Central memory CD8-positive, alpha-beta T cell (primary cell): ENCODE measurements at places on chromosomes 3 and 15.

- no peak for DNase-seq
Measured at GRCh38 chr15:28264166-28264565, 57.8 kb downstream of the HERC2 start.

- DNase-seq = no peak
Measured at GRCh38 chr3:184409331-184409926, 29.6 kb downstream of the CHRD start.

DNA sequence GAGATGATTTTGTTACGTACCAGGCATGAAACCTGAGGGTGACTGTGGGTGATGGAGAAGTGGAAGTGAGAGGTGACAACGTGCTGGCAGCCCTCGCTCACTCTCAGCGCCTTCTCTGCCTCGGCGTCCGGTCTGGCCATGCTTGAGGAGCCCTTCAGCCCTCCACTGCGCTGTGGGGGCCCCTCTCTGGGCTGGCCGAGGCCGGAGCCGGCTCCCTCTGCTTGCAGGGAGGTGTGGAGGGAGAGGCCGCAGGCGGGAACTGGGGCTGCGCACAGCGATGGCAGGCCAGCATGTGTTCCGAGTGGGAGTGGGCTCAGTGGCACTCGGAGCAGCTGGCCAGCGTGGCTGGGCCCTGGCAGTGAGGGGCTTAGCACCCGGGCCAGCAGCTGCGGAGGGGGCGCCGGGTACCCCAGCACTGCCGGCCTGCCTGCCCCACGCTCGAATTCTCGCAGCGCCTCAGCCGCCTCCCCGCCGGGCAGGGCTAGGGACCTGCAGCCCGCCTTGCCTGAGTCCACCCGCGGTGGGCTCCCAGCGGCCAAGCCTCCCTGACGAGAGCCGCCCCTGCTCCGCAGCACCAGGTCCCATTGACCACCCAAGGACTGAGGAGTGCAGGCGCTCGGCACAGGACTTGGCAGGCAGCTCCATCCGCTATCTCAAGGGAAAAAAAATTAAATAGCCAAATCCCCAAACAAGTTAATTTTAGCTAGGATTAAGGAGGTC is 29.7 kb upstream of the MYRIP start:
- DNase-seq = no peak

- no peak for DNase-seq
Measured at GRCh38 chr3:167575000-167575600, 78.6 kb downstream of the WDR49 start.

GRCh38 chr3:13158408-13158807 is 85.2 kb upstream of the IQSEC1 start:
- DNase-seq = no peak

- no peak for DNase-seq
Measured at GRCh38 chr3:29922992-29923746, 642.3 kb downstream of the RBMS3 start.

GRCh38 chr3:167876620-167877281 is 141.2 kb downstream of the SERPINI1 start:
- DNase-seq = no peak

DNA sequence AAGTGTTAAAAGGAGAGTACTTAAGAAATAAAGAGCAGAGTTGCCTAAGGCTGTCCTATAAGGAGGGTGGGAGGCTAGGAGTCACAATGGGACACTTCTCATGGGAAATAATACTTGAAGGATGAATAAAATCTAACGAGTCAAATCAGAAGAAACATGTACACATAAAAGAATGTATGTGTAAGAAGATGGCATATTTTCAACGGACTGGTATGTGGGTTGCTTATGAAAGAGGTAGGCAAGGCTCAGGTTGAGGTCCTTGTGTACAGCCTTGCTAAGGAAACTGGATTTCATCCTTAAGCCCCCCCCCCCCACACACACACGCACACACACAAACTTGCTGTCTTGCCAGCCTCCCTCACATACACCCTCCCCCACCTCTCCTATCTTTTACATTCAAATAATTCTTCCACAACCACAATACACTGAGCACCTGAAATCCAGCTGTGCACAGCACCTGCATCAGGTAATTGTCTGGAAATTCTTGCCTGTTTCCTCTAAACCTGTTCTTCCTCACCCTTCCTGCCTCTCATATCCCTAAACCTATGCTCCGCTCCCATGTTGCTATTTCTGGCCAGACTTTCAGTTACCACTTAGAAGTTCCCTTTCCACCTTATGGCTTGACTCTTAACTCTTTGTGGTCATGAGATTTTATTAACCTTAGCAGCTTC is 79.2 kb downstream of the FMN1 start:
- no peak for DNase-seq

- no peak for DNase-seq
Measured at GRCh38 chr3:143276592-143276991, 157.0 kb downstream of the CHST2 start.

- DNase-seq = no peak
Measured at GRCh38 chr15:34804113-34804512, 8.8 kb upstream of the ACTC1 start.

- DNase-seq = no peak
Measured at GRCh38 chr3:137471558-137472204, 292.4 kb upstream of the SOX14 start.

DNA sequence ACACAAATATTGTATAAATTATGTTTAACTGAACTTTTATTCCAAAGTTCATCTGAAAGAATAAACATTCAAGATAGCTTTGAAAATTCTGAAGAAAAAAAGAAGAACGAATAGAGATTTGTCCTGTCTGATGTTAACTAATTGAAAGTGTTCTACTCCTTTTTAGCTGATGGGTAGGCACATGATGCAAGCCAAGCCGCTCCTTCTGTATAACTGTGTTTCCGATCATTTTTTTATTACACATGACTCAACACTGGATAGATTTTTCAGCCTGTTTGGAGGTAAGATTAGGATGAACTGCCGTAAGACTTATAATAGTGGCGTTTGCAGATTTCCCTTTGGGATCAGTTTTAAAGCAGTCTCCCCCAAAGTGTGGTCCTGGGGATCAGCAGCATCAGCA is 19.0 kb downstream of the NSUN3 start:
- no peak for DNase-seq

- DNase-seq = no peak
Measured at GRCh38 chr3:15531346-15531745, 9.8 kb upstream of the COLQ start.

DNA sequence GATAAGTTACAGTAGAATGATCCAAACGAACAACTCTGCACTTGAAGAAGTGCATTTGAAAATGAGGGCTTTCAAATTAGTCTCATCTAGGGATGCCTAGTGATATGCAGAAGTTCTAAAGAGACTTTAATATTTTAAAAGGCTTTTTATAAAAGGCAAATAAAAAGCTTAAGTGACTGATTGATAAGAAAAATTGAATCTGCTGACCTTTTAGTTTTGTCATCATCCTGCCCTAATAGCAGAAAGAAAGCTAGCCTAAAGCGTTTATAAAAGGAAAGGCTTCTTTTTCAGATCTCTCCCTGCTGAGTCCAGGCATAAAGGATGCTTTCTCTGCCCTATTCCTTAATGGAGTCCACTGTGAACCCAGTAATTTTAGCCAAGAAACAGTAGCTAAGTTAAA is 72.7 kb upstream of the ALDH1L1 start:
- DNase-seq = no peak

- no peak for DNase-seq
Measured at GRCh38 chr15:77716632-77717332, 84.1 kb upstream of the LINGO1 start.

DNA sequence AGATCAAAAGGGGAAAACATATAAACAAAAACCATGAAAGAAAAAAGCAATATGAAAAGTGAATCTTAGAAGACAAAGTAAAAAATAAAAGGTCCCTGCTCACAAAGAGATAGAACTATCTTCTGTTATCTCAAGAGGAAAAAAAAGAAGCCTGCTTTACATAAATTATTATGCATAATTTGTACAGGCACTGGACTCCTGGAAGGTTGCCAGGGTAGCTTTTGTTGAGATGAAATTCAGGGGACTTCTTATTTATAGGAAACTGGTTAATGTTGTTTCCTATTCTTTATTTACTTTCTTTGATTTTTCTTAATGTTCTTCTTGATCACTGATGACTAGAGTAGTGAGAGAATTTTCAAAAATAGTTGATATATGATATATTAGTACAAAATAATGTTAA is 66.9 kb downstream of the PPM1L start:
- DNase-seq = no peak

GRCh38 chr3:148643389-148643840 is 54.3 kb upstream of the AGTR1 start:
- no peak for DNase-seq

DNA sequence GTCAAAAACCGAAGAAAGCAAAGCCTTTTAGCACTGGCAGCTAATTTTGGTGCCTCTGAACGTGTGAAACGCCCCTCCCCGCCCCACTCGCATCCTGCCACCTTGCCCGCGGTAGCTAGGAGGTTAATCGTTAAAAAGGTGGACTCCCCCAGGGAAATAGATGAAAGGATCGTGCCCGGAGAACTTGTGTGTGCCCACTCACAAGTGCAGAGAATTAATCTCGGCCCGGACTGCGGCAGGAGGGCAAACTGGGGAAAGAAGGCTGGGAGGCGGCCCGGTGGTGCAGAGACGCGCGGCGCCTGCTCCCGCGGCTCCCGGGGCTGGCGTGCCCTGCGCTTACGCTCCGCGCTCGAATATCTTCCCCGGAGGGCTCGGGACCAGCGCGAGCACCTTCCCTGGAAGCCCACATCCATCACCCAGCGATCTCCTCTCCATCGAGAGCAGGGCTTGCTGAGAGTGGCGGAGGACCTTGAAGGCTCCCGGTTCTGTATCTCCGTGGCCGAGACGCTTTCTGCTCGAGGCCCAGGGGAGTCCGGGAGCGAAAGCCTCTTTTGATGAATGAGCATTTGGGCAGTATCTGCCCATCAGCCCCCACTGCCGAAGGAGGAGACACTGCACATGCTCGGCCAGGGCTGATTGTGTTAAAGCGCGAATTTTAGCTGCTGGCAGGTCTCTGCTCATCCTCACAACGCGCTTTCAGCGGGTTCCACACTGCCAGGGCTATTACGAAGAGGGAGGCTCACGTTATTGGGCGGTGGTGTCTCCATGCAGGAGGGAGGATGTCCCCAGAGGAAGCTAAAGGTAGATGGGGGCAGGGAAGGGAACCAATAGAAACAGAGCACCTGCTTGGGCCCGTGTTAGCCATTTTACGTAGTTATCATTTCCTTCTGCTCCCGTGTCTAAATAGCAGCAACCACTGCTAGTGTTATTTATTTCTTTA is 1.3 kb upstream of the SPTSSB start:
- DNase-seq = no peak

DNA sequence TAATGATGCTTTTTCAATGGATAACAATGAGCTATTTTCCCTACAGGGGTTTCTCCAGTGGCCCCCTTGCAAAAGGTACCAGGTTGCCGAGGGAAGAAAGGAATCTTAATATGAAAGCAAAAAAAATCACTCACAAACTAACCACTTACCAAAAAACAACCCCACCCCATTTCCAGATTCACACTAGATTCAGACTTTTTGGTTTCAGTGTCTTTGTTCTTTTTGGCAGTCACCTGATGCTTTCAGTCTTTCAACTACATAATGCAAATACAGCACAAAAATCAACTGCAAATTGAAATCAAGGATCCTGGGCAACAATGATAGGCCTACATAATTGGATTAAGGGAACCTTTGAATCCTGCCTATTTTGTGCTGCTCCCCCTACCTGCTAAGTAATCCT is 71.1 kb upstream of the RAP2B start:
- no peak for DNase-seq

DNA sequence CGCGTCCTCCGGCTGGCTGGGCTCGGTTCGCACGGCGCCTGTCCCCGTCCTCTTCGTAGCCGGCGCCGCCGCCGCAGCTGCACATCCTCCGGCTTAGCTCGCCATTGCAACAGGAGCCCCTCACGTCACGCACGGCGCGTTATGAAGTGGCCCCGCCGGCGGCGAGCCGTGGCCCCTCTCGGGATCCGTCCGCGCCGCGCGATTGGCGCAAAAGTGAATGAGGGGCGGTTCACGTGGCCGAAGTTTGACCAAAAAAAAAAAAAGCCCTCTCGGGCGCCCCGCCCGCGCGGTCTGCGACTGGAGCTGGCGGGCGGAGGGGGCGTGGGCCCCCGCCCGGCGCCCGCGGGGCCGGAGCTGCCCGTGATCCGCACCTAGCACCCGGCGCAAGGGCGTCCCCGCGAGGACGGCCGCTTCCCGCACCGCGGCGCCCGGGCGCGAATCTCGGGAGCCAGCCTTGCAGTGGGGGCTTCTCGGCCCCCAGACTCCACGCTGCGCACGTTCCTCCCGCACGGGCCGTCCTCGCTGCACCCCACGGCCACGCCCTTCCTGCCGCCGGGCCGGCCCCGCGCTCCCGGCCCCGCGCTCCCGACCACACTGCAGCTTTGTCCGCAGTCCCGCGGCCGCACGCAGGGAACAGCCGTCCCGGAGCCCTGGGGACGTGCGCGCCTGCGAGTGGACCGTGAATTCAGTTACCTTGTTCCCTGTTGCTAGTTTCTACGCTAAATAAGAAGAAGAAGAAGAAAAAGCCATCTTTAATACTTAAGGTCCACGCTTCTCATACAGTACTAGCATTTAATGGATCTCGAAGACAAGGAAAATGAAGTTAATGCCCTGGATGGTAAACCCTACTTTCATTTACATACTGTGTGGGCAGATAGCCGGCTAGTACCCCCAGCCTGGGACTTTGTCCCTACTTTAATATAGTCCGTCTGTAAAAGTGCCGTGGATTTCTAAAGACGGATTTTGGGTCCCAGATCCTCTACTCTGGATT is at the start of gene CHSY1:
CHSY1 (minus strand) TSS at position 219 of the 991 bp plus-strand sequence. CDS start 592 bp downstream, outside the sequence.
- DNase-seq = peak; percentile 76

DNA sequence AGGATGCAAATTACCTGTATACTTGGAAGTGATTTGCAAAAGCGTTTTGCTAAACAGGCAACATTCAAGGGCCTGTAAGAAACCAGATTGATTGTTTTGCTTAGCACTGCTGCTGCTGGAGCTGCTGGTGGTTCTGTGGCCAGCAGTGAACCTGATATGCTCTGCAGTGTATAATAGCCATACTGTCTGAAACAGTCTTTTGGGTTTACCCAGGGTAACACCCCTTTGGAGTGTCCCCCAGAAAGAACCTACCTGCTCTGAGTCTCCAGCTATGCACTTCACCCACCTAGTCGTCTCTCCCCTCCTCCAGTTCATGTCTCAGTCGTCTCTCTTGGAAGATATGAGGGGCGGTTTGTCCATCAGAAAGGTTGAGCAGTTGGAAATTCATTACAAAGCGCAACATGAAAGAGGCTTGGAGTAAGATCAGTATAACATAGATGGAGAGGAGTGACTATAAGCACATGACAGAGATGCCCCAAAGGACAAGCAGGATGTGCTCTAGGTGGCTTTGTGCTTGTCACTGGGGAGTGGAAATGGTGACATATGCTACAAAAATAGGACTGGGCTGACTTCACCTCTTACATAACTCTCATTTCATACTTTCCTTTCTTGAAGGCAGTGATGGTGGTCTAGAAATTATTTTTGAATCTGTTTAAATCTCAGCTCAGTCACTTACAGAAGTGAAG is 3.8 kb downstream of the MKRN2 start:
- no peak for DNase-seq
